ENCODE measurements at places on chromosomes 7 and 10.

DNA sequence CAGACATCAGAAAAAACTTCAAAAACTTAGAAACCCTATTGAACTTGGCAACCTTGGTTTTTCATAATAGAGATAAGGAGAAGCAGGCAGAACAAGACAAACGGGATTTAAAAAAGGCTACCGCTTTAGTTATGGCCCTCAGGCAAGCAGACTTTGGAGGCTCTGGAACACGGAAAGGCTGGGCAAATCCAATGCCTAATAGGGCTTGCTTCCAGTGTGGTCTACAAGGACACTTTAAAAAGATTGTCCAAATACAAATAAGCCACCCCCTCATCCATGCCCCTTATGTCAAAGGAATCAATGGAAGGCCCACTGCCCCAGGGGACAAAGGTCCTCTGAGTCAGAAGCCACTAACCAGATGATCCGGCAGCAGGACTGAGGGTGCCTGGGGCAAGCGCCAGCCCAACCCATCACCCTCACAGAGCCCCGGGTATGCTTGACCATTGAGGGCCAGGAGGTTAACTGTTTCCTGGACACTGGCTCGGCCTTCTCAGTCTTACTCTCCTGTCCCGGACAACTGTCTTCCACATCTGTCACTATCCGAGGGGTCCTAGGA, 115.3 kb downstream of the NRCAM start:
- DNase-seq = no peak

GRCh38 chr10:90174531-90174930, 473.1 kb downstream of the KIF20B start:
- no peak for DNase-seq

DNA sequence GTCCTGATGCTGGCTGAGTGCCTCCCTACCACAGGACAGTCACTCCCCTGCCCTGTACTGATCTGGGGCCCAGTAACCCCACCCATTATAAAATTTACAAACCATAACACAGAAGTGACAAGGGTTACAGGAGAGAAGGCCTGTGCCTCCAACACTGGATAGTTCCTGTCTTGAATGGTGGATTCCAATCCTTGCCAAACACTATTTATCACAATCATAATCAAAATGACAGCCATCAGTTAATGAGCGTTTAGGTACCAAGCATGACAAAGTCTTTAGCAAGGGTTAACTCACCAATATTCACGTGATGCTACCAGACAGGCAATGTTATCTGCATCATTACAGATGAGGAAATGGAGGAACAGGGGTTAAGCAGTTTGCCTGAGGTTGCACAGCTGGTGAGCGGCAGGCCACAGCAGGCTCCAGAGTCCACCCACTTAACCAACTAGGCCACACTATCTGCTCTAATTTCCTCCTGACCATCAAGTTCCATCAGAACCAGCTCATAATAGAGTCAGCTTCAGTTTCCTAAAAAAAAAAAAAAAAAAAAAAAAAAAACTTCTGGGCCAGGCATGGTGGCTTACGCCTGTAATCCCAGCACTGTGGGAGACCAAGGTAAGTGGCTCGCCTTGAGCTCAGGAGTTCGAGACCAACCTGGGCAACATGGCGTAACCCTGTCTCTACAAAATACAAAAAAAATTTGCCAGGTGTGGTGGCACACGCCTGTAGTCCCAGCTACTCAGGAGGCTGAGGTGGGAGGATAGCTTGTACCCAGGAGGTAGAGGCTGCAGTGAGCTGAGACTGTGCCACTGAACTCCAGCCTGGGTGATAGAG, 14.2 kb downstream of the PDLIM1 start:
- DNase-seq = no peak

DNA sequence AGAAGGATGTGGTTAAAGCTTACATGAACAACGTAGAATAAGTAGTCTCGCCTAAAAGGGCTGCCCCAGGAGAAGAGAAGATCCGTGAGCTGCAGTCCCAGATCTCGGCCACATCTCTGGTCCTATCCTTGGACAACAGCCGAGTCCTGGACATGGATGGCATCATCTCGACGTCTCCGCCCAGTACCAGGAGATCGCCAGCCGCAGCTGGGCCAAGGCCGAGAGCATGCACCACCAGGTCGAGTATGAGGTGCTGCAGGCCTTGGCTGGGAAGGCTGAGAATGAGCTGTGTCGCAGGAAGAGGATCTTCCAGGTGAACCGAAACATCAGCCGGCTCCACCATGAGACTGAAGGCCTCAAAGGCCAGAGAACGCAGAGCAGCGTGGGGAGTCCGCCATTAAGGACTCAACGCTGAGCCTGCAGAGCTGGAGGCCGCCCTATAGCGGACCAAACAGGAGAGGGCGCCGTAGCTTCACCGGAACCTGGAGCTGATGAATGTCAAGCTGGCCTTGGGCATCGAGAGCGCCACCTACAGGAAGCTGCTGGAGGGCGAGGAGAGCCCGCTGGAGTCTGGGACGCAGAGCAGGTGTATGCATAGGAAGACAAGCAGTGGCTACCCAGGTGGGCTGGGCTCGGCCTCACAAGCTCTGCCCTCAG, 22.2 kb downstream of the LIPK start:
- peak; percentile 84 for DNase-seq

GRCh38 chr7:73366990-73367389, 39.0 kb downstream of the FKBP6 start:
- no peak for DNase-seq

GRCh38 chr7:38928506-38928905, 19.5 kb upstream of the VPS41 start:
- no peak for DNase-seq

- DNase-seq = no peak
These were observed 752.8 kb downstream of the KCNMA1 start for GRCh38 chr10:76884673-76885275.

DNA sequence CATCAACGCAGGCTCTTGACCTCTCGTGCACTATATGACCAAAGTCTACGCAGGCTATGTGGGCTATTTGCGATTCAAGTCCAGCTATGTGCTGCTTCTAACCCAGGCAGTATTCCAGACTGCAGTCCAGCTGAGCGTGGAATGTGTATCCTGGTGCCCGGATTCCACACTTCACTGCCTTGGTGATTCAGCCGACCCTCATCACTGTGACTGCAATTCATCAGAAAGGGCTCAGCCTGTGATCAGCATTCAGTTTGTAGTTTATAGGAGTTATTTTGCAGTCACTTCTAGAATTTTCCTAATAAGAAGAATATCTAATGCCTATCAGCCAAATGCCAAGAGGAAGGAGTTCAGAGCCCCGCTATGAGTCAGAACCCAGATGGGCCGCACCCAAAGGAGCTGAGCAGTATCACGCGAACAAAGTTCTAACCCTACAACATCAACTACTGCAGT, 119.8 kb upstream of the LANCL2 start:
- no peak for DNase-seq

DNA sequence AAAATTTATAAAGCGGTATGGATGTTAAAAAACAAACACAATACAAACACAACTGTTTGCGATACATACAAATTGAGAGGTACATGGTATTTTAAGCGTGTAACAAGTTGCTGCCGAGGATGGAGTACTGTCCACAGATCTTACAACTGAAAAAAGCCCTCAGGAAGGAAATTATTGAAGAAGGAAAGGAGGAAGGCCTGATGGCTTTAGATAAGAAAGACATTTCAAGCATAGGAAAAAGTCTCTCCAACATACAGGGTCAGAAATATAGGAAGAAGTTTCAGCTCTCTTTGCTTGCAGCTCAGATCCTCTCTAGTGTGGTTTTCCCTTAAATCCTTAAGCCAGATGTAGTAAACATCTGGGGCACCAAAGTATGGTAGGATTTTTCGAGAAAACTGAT, 25.0 kb downstream of the RBM28 start:
- no peak for DNase-seq

- DNase-seq = no peak
These were observed 293.1 kb downstream of the ARHGAP12 start for GRCh38 chr10:31635415-31636065.

DNA sequence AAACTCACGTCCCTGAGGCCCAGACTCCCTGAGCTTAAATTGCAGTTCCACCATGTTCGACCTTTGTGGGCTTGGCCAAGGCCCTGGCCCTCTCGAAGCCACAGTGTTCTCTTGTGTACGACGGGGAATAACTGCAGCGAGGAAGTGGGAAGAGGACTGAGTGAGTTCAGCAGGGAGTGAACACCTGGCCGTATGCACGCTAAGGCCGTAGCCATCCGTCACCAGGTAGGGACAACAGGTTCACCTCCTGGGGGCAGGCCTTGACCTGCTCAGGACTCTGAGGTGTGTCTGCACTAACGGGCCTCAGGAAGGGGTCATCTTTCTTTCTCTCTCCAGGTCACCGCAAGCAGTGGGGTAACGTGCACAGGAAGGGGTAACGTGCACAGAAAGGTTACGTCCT, 67.2 kb upstream of the CTBP2 start:
- no peak for DNase-seq

GRCh38 chr10:23408330-23408976, 30.4 kb upstream of the OTUD1 start:
- DNase-seq = no peak
